ENCODE measurements at places on chromosomes 5 and 9. TPM values are rescaled to one million over a fixed set of nuclear protein-coding genes. Genes with fewer than 3 reads are reported as not detected.
A peak's percentile ranks its signal among the peaks of the same experiment; 100 is the strongest.

DNA sequence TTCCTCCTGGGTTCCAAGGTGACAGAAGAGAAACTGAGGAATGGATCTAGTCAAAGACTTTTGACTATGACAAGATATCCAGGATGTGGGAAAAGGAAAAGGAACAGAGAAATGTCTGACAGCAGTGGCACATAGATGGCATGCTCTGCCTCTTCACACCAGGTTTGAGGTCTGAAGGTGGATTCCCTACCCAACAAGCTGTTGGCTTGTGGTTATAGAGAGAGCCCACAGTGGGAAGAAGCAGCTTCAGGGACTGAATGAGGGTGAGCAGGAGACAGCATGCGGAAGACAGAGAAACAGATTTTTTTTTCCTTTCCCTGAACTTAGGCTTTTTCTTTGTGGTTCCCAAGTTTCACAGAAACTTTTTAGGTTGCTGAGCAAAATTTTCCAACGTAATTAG, 20.6 kb downstream of the IFNW1 start:
- no peak for DNase-seq

DNA sequence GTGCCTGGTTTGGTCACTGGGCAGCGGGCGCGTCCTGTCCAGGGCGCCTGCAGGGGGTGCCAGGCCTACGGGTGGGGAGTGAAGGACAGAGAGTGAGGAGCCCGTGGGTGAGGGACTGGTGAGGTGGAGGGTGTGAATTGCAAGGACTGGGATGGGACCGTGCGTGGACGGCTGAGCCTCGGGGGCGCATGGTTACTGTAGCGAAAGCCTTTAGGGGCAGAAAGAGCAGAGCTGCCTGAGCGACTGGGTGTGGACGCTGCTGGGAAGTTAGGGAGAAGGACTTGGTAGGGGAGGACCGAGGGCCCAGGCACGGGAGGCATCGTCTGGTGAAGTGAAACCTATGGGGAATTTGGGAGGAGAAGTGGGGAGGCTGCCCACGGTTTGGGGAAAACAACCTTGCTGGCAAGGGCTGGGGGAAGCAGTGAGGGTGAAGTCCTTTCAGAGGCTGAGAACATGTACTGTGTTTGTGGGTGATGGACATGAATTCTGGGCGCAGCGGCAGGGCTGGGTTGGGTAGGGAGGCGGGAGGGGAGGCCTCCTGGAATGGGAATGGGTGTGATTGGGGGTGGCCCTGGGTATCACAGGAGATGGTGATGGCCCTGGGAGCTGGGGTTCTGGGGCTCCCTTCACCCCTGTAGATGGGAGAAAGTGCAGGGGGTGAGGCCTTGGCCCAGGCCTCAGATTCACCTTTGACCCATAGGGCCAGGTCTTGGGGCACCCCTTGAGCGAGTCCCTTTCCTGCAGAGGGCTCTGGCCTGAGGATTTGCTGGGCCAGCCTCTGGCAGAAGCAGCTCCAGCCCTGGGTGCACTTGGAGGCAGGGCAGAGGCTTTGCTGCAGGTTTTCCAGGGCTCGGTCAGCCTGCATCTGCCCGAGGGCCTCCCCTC, 1.7 kb upstream of the TOR4A start:
- DNase-seq, result no peak

DNA sequence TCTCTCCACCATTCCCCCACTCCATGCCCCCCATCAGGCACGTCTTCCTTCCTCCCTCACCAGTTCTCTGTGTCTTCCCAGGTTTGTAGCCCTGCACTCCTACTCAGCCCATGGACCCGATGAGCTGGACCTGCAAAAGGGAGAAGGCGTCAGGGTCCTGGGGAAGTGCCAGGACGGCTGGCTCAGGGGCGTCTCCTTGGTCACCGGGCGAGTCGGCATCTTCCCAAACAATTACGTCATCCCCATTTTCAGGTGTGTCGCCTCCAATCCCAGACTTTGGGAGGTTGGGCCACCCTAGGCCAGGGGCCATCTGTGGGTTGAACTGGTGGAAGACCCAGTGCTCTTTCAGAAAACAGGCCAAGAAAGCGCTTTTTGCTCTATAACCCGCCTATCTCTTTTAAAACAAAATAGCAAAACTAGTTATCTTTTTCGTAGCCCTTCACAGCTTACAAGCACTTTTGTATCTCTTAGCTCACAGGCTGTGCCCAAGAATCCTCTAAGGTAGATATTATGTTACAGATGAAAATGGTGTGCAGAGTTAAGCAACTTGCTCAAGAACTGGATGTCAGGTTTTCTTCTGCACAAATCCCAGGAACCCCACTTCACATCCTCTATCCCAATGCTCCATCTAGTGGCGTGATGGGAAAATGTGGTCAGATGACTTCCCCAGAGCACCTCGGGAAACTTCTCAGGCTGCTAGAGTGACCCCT, 56.2 kb downstream of the PLAC8L1 start:
- DNase-seq, result peak; percentile 75

DNA sequence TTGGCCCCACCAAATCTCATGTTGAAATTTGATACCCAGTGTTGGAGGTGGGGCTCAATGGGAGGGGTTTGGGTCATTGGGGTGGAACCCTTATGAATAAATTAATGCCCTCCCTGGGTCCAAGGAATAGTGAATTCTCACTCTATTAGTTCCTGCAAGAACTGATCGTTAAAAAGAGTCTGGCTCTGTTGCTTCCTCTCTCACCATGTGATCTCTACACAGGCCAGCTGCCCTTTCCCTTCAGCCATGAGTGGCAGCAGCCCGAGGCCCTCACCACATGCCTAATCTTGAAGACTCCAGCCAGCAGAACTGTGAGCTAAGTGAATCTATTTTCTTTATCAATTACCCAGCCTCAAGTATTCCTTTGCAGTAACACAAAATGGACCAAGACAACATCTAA, 106.0 kb downstream of the CAAP1 start:
- DNase-seq, result no peak

DNA sequence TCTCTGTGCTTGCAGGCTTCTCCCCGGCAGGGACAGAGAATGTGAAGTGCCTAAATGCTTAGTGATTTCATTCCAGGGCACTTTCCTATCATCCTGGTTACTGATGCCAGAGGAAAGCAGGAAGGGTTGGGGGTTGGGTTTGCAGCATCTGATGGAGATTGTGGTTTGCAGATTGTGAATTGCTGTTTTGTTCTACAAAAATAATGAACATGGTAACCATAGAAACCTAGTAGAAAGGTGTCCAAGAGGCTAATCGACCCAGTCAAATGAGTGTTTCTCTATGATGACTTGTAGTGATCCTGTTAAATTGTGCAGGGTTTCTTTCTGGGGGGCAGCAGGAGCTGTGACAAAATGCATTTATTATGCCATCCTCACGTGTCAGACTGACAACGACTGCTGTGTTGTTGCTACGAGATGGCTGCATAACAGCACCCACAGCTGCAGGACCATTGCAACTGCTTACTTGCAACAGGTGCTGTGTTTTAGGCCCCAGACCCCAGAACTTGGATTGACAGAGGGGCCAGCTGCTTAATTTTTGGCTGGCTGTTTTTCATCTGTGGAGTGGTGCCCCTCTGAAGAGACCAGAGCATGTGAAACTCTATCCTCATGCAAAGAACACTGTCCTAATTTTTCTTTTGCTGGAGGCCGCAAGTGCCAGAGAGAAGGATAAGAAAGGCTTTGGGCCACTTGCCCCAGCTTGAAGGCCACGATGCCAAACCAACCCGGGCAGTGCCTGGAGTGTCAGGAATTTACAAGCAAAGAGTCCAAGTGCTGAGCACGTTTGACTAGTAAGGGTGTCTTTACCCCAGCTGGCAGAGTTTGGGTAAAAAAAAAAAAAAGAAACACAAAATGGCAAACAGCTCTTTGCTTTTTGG, 397.8 kb downstream of the GADD45G start:
- DNase-seq, result no peak

DNA sequence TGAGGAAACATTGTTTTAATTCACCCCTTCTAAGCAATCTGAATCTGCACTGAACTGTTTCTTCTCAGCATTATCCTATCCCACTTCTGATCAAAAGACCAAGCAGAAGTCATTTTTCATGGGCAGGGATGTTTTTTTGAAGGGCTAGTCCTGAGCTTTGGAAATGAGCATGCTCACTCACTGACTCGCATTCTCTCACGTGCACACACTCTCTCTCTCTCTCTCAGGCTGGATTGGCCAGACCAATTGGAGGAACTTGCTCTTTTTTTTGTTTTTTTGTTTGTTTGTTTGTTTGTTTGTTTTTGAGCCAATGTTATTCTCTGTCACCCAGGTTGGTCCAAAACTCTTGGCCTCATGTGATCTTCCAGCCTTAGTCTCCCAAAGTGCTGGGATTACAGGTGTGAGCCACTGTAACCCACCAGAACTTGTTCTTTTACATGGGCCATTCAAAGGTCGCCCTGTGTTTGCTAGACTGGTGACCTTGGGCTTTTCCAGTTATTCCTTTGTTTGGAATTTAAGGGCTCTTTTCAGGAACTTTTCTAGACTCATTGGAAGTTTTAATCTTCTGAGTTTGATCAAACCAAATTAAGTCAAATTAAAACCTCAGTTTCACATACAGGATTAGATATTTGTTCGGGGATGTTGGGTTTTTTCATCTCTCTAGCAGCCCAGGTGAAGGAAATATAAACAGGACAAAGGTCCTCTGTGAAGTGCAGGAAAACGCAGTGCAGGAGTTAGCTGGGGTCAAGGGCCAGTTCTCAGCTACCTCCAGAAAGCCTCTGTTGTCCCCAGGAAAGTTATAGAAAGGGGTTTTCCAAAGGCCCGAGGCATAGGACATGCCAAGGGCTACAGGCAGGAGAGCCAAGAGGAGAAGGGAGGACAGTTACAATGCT, 13.1 kb downstream of the FAXDC2 start:
- no peak for DNase-seq

GRCh38 chr5:76855961-76856360, 6.1 kb downstream of the S100Z start:
- DNase-seq, result no peak

- DNase-seq, result no peak
Observed at GRCh38 chr5:172856336-172856735, 22.3 kb downstream of the ERGIC1 start.

DNA sequence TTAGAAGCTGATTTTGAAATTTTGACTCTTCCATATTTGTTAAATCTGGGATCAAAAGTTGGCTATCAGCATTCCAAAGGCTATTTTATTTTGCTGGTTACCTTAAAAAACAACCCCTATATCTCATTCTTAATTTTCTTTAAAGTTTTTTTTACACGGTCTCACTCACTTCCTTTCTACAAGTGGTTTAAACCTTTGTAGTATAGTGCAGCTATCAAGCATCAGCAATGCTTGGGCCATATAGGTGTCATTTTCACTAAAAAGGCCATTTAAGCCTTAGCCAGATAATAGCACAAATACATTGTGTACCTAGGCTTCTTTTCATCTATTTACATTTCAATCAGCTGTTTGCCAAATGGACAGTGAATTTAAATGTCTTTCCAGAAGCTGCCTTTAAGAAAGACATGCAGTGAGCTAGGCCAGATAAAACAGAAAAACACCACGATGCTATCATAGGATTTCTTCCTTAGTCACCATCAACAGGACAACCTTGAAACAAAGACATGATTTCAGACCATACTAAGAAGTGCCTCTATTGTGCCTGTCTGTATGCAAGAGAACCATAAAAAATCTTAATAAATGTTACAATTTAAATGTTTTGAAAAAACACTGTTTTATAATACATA, 104.2 kb downstream of the RAPGEF6 start:
- DNase-seq, result no peak

DNA sequence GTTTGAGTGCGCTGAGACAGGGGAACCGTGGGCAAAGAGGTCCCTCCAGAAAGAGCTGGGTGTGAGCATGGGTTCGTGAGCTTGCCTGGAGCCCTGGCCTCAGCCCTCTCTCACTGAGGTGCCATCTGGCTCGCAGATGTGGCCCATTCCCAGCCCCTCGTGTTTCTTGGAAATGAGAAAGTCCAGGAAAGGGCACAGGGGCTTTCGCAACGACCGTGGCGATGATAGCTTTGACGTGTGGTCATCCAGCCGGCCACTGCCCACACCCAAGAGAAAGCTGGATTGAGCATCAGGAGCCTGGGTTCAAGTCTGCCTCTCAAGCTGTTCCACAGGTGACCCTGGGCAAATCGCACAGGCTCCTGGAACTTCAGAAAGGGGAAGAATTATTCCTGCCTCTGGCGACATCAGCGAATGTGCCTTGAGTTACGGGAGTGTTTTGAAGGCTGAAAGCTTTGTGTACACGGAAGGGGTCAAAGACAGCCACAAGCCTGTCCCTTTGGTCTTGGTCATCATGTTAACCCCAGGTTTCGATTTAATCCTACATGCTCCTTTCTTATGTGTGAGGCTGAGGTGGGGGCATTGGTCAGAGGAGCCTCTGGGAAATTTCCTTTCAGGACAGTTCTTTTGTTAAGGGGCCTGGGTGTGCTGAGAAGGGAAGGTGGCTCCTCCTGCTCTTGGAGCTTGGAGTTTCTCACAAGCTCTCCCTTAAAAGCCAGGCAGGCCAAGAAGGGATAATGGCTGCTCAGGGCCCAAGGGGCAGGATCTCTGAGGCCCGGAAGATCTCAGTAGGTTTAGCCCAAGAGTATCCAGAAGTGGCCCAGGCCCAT, 41.7 kb upstream of the IL17B start:
- DNase-seq, result no peak

GRCh38 chr9:109085510-109085909, 34.2 kb downstream of the TMEM245 start:
- no peak for DNase-seq

- DNase-seq, result peak; percentile 81
Observed at GRCh38 chr9:137672907-137673791, 54.3 kb downstream of the EHMT1 start.

DNA sequence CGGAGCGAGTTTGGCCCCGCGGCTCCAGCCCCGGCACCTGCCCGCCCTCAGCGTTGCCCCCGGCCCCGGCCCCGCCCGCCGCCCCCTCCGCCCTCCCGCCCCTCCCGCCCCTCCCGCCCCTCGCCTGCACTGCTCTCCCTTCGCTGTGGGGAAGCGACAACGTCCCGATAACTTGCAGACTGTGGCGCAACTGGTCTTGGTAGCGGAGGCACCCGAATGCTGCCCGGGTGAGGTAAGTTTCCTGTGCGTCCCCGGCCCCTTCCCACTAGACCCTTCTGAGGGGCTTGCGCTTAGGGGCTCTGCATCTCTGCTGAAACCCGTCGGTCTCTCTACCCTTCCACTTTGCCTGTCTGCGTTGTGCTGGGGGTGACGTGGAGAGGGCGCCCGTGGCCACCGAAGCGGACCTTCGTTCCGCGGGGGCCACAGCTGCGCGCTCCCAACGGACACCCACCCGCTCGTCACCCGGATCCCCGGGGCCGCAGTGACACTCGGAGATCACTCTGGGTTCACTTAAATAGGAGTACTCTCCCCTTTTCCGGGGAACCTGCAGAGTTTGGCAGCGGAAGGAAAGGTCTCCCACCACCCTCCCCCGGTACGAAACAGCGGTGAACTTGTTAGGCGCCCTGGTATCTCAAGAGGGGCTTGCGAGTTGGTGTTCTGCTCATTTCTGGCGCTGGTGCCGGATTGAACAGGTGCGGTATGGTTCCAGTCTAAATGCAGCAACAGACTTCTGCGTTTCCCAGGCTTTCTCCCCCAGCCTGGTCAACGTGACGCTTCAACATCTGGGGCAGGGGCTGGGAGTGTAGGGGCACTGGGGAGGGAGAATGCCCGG, 707 bp downstream of the PIP5K1B start:
- DNase-seq, result peak; percentile 48

The ZNF367 gene
- total RNA-seq, result 6.9 TPM

The PCBD2 gene
- 13.4 TPM for total RNA-seq

The PLAC8L1 gene
- total RNA-seq, result 7.8 TPM

The TRIM52 gene
- total RNA-seq, result 32.8 TPM

The FAM151B gene
- 5.0 TPM for total RNA-seq

The IFNA14 gene
- not detected for total RNA-seq

Measured in testis (tissue), 5 donors.